ENCODE measurements at places on chromosomes 2 and 18.
A peak's percentile ranks its signal among the peaks of the same experiment; 100 is the strongest.

GRCh38 chr2:205675861-205676516 lies 6.3 kb upstream of the NRP2 start:
- no peak for DNase-seq

GRCh38 chr2:186485576-186485870 lies 537 bp upstream of the ZC3H15 start:
- no peak for DNase-seq

GRCh38 chr2:150088538-150088937 lies 398.9 kb downstream of the RND3 start:
- DNase-seq, result no peak

DNA sequence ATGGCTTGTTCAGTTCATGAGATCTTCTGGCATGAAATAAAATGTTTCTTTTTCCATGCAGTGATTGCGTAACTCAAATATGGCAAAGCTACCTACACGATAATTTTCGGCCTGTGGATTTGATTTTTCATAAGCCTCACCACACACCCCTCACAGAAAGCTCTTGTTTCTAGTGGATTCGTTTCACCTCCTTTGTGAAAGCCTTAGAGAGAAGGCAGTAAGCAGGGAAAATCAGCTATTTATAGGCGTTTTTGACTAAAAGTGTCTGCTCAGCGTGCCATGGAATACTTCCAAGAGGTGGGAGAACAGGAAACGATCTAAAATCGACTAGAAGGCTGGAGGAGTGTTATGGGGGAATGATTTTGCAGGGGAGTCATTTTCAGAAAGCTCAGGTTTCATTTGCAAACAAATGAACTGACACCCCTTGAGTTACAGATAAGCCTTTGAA lies 417.9 kb downstream of the TGIF1 start:
- no peak for DNase-seq

DNA sequence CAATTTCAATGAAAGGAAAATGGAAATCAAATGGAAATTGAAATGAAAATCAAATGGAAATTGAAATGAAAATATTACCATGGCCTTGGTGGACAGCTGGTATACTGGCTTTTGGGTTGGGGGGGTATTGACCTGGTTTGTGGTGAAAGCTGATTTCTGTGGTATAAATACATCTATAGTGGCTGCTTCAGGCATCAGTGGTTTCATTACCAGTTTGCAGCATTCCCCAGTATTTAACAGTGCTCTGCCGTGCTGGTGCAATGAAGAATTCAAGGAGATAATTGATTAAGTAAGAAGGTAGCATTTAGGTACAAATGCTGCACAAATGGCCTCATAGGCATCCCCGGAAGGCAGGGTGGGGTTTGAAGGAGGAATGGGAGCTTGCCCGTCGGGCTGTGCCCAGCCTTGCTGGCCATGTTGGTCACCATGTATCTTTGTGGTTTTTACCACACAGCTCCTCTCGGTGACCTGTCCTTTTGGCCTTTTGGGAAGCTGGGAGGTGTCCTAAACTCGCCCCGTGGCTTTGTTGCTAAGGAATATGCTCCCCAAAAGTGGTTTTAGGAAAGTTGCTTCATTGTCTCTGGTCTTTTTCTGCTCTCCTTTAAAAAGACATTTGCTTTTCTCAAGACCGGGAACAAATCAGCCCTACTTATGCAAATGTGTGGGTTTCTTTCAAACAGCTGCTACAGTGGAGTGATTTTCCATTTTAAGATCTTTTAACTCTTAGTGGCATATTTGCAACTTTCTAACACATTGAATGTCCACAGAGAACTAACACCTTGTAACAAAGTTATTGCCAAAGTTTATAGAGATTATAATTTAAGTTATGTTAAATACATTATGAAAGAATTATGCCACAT lies 28.6 kb downstream of the SNTG2 start:
- DNase-seq, result no peak

- no peak for DNase-seq
Measured at GRCh38 chr2:55165626-55166025, 66.5 kb downstream of the CLHC1 start.

GRCh38 chr2:188138313-188138712 lies 153.4 kb upstream of the GULP1 start:
- DNase-seq, result no peak

DNA sequence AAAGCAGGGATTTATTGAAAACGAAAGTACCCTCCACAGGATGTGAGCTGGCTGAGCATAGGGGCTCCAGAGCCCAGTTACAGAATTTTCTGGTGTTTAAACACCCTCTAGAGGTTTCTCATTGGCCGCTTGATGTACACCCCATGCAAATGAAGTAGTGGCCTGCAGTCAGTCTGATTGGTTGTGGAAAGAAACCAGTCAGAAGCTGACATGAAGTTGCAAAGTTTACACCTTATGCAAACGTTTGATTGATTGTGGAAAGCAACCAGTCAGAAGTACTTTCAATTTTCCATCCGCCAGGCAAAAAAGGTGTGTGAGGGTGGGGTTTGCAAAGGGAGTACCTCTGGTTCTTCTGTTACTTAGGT lies 62.3 kb downstream of the VWA3B start:
- DNase-seq, result no peak

DNA sequence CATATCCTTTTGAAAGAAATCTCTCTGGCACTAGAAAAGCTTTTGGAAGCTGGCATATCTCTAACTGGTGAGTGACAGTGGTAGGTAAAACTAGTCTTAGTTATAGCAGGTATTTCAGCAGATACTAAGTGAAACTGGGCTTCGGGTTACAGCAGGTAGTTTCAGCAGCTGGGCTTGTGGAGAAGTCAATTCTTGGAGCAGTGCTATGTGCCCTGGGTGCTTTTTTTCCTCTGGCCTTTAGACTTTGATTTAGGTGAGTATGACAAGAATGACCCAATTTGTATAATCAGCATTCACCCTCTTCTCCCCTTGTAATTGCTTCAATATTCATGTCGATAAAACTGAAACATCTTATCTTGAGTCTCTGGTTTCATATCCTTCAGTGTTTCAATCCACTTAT lies 123.1 kb downstream of the KYNU start:
- no peak for DNase-seq

DNA sequence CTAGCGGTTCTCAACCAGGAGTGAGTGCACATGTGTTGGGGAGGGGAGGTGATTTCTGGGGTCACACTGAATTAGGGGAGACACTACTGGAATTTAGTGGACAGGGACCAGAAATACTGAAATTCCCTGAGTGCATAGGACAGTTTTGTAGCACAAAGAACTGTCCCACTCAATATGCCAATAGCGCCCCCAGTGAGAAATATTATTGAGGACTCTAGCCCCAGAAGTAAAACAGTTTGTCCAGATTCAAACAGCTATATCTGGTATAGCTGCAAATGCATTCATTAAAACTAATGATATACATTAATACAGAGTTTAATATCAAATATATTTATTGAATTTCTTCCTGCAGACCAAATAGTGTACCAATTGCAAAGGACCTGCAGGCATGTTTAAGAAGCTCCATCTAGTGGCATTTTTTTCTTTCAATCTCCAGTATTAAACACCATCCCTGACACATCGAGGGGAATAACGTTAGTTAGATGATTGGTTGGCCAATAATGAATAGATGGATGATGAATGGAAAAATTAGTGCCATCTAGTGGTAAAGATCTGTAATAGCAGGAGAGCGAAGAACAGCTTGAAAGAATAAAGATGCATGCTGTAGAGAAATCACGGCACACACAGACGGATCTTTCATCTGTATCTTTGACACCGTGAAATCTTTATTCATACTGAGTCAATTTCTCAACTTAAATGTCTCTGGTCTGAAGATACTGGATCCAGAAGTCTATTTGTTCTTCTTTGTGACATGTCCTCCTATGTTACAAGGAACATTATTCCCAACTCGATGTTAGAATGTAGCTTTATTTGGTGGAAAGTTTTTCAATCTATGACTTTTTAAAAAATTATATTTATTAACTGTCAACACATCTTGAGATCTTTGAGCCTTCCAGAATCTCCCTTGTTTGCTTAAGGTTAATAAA lies 62.5 kb downstream of the DHRS9 start:
- peak; percentile 68 for DNase-seq

DNA sequence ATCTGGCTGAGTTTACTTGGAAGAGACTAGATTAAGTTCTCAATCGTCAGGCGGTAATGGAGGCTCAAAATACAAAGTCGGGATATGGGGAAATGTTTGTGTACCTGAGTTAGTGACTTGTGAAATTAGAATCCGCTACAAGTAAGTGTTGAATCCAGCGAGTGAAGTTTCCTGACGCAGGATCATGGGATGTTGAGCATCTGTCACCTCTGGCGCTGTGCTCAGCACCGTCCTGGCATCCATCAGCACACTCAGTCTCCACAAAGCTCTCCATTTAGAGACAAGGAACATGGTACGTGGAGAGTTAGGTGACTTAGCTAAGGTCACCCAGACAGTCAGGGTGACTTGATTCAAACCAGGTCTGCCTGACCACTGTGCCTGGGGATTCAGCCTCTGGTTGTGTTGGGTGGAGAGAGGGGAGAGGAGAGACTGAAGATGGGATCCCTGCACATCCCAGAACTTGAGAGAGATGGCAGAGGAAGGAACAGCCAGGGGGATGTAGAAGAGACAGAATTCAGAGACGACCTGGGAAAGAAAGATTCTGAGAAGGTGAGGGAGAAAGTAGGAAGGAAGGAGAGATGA lies 251.2 kb downstream of the ACKR3 start:
- no peak for DNase-seq

- no peak for DNase-seq
Measured at GRCh38 chr2:30266051-30266621, 34.8 kb downstream of the LBH start.

GRCh38 chr2:111157798-111158197 lies 37.1 kb downstream of the BCL2L11 start:
- DNase-seq, result no peak

GRCh38 chr2:230773039-230773773 lies 60.6 kb downstream of the CAB39 start:
- DNase-seq, result no peak

GRCh38 chr2:96537734-96538486 lies 1.4 kb downstream of the ARID5A start:
- no peak for DNase-seq

DNA sequence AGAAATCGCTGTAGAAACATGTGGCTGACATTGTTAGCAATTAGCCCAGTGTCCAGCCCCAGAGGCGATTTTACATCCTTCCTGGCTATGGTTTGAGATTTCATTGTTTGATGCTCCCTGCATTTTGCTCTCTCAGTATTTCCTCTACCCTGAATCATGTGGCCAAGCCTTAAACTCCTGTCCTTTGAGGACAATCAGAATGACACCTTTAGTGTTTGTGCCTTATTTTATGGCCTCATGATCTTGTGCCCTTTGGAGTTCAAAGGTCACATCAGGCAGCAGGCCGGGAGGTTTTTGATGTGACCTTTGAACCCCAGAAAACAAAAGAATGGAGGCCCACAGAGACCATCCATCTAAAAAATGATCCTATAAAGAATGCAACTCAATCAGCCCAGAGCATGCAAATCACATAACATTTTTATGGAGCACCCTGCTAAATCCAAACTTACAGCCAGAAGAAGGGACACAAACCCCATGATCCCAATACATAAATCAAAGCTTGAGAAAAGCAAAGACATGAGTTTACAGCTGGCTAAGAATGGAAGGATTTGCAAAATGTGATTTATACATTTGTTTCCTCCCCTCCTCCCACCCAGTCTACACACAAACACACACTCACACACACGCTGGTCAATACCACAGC lies 52.5 kb downstream of the FECH start:
- DNase-seq, result no peak

DNA sequence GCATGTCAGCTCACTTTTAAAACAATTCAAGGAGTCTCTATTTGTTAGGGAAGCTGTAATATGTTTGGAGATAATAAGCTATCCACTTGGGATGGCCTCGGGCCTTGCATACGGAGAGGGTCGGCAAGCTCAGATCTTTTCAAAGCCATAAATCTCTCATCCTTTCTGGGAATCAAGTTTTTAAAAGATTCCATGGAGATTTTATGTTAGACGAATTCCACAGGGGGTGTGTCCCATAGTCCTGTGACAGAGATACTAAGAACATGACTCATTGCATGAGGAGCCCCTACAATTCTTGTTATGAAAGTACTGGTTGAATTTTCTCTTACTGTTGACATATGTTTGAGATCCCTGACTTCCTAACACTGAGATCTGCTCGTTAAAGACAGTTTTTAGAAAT lies 108.7 kb downstream of the FEZ2 start:
- DNase-seq, result no peak

GRCh38 chr2:168992026-168992425 lies 39.1 kb downstream of the ABCB11 start:
- DNase-seq, result no peak

- DNase-seq, result no peak
Measured at GRCh38 chr2:16288371-16289112, 348.2 kb downstream of the MYCN start.

GRCh38 chr2:144683966-144684365 lies 164.0 kb upstream of the ZEB2 start:
- DNase-seq, result no peak

DNA sequence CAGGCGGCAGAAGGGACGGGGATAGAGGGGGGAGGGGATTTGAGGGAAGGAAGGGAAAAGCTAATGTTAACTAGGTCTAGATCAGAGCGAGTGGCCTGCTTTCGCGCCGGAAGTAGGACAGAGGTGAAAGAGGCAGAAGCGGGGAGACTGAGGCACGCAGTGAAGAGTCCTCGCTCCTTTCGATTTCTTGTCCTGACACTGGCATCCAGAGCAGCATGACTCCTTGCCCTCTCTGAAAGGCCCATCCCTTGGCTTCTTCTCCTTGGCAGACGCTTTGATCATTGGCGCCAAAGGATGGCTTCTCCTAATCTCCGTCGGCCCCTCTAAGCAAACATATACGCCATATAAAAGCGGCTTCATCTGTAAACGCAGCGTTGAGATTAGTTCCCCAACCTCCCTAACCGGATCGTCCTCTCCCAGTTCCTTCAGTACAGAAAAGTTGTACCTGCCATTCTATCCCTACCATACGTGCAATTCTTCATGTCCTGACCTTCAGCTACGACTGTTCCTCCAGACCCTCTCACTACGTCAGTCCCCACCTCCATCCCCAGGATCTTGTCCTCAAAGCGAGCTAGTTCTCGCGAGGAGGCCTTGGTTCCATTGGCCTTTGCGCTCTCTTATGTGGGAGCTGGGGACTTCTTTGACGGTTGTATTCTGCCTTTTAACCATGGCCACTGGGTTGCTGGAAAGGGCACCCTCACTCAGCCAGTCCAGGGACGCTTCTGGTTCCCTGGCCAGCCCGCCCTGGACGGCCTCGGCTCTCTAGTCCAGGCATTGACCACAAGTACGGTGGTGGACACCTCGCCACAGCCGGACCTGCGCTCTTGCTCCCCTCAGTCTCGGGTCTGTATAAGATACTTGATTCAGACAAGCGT lies 857 bp upstream of the NEUROD1 start:
- DNase-seq, result no peak

GRCh38 chr2:99960291-99960690 lies 182.1 kb downstream of the AFF3 start:
- DNase-seq, result no peak

- no peak for DNase-seq
Measured at GRCh38 chr2:190841707-190842505, 38.7 kb upstream of the GLS start.

- DNase-seq, result no peak
Measured at GRCh38 chr2:216689397-216689796, 6.0 kb downstream of the IGFBP5 start.

GRCh38 chr2:40668425-40668824 lies 216.5 kb upstream of the SLC8A1 start:
- no peak for DNase-seq

All from GM13977 (cell line).